ENCODE measurements at places on chromosomes 16 and 17.

DNA sequence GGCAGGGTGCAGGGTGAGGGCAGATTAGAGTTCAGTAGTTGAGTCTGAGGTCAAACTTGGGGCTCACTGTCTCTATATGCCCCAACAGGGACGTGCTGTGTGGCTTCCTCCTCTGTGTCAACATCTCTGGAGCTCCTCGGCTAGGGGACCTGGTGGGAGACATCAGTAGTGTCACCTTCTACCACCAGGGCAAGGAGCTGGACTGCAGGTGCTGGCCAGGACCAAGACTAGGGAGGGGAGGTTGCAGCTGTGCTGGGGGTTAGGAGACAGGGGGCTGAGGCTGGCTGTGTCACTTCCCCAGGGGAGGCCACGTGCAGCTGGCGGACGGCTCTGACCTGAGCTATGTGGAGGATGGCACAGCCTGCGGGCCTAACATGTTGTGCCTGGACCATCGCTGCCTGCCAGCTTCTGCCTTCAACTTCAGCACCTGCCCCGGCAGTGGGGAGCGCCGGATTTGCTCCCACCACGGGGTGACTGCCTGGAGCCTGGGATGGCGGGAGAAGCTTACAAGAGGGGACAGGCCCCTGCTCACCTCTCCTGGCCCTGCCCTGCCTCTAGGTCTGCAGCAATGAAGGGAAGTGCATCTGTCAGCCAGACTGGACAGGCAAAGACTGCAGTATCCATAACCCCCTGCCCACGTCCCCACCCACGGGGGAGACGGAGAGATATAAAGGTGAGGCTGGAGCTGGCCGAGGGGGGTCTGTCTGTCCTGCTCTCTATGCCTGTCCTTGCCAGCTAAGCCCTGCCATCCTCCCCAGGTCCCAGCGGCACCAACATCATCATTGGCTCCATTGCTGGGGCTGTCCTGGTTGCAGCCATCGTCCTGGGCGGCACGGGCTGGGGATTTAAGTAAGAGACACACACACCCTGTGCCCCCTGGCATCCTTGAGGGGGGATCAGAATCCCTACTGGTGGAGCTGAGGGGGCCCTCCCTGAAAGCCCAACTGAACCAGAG is 18.9 kb downstream of the ADAM11 start:
- DNase-seq = no peak

DNA sequence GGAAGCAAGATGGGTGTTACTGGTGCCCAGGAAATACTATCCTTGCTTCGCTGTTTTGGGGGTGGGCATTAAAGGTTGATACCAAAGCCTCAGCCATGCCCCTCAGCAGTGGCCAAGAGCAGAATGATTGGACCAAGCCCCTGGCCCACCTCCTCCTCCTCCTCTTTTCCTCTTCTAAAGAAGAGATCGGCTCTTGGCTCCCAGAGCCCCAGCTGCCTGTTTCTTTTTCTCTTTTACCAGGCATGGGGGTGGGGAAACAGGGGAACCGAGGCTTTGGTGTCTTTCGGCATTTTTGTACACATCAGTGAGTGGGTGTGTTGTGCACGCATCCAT is 5.8 kb downstream of the THRA start:
- no peak for DNase-seq

DNA sequence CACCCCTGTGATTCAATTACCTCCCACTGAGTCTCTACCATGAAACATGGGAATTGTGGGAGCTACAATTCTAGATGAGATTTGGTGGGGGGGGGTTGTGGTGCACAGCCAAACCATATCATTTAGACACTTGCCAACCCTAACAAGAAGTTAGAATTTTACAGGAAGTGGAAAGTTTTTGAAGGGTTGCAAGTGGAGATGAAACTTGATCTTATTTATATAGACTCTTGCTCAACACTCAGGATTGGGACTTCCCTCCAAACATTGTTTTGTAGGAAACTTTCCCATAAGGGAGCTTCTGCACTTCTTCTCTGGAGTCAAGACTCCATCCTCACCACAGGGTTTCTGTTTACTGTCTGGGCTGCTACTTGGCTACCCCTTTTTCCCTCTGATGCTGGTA is 266.7 kb upstream of the CDH11 start:
- DNase-seq = no peak

- no peak for DNase-seq
Observed at GRCh38 chr16:53899431-53899830, 195.5 kb downstream of the FTO start.

GRCh38 chr17:67779098-67779672 is 46.1 kb upstream of the BPTF start:
- DNase-seq = no peak

DNA sequence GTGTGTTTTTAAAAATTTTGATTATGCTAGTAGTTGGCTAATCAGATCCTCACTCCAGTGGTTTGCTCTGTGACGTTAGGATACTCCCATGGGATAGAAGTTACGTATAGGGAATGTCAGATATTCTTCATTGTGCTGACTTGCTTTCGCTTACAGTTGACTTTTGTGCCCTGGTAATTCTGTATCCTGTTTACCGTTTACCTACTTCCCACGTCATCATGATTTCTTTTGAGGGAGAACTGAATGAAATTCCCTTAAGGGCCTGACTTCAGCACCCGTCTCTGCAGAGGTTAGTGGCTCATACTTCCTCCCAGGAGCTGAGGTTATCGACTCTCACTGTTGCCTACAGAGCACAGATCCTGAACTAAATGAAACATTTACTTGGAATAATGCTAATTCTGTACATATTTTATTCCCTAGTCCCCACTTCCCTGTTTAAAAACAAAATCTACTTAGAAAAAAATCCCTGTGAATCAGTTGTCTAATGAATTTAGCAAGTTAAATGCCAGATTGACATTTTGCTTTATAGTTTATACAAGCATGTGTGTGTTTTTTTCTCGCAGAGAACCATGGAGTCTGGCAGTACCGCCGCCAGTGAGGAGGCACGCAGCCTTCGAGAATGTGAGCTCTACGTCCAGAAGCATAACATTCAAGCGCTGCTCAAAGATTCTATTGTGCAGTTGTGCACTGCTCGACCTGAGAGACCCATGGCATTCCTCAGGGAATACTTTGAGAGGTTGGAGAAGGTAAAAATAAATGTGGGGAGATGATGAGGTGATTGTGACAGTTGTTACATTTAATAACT is 2.8 kb downstream of the PRKAR1A start:
- no peak for DNase-seq

DNA sequence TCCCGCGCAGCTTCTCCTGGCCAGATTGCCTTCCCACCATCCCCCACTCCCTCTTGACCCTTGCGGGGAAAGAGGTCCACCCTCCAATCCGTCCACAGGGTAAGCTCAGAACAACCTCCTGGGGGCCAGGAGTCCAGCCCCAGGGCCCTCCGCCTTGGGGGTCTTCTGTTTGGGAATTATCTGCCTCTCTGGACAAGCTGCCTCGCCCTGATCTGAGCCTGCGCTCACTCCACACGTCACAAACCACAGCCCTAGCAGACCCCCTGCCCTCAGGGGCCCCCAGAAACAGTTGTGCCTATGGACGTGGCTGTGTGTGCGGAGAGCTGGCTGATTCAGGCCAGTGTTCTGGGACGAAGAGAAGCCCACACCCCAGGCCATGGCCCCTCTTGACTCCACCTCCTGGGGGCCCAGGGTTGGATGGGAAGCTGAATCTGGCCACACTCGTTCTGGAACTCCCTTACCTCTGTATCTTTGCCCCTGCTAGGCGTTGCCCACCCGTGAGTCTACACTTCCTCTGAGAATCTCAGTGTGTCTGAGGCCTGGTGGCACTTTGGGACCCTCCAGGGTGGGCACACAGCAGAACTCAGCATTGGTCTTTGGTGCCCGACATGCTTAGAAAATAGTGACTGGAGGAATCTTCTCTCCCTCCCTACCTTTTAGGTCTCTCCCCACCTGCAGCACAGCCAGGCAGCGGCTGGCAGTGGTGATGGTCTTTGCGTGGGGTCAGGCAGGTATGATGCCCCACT is 119.9 kb upstream of the SMURF2 start:
- no peak for DNase-seq

DNA sequence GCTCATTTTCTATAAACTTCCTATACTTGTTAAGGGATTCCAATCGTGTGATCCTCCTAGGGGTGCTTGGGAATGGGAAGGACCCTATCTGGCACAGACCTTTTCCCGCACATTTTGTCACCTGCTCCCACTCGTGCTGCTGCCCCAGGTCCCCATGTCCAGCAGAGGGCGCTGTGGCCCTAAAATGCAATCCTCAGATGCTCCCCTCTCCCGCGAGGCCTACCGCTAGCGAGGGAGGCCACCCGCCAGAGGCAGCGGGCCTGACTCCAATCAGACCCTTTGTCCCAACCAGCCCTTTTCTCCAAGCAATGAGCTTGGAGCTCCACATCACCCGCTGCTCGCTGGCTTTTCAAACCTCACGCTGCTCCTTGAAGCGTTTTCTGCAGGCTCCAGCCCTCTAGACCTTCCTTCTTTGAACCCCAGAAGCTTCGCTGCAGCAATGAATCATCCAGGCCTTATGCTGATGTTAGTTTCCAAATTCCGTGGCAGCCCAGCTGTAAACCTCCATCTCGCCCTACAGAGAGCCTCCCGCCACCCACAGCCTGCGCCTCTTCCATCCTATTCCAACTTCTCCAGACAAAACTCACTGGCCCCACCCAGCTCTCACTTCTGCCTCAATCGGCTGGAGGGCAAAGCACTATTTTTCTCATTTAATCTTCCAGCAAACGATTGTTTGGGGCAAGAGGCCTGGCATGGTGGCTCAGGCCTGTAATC is 23.6 kb upstream of the FZD2 start:
- DNase-seq = peak; percentile 19

GRCh38 chr17:6163612-6164333 is 93.6 kb downstream of the WSCD1 start:
- no peak for DNase-seq

- DNase-seq = no peak
Observed at GRCh38 chr17:47243737-47244598, 9.7 kb upstream of the ITGB3 start.

DNA sequence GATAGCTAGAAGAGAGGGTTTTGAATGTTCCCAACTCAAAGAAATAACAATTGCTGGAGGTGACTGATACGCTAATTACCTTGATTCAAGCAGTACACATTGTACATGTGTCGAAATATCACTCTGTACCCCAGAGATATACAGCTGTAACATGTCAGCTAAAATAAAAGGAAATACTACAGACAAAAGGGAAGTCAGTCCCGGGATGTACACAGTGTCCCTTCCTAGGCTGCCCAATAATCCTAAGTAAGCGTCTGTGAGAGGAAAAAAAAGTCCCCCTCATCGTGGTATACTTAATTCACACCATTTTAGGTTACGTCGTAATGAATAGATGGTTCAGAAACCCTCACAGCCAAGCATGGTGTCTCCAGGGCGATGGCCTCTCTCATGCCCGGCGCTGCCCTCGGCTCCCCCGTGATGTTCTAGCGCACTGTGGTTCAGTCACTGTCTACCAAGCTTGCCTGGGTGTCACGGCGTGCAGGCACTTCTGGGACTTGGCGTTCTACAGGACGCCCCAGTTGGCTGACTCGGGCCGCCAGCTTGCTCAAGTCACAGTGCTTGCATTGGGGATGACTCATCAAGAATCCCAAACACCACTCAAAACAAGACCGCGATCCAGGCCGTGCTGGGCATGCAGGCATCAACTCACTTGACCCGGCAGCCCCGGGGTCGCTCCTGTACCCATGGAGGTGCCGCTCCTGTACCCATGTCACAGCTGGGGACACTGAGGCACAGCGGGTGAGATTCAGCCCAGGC is 27.6 kb downstream of the CCDC40 start:
- DNase-seq = no peak

DNA sequence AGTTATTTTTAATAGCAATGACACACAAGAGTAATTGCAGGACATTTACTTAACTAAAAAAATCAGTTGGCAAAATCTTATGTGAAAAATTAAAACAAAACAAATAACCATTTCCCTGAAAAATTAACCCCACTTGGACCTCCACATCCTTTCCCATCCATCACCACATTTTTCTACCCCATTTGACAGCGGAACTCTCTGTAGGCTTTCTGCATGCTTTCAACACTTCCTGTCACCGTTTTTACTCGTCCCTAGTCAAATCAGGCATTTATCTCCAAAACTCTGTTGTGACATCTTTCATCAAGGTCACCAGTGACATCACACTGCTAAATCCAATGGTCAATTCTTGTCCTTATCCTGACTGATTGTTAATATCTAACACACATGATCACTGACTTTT is 27.5 kb downstream of the KCNJ16 start:
- DNase-seq = no peak

All from occipital lobe (tissue), 3 donors.